ENCODE measurements at places on chromosomes 5 and 9. TPM values are rescaled to one million over a fixed set of nuclear protein-coding genes. Genes with fewer than 3 reads are reported as not detected.

Gene GPR151
- not detected for total RNA-seq

Gene SHISAL2B
- total RNA-seq: not detected

Gene PCDHGC4
- total RNA-seq: 0.49 TPM

Gene ZBTB5
- total RNA-seq: 5.3 TPM

Gene SLC35D2
- 25.5 TPM for total RNA-seq

Gene PCDHA5
- under 0.01 TPM for total RNA-seq

Gene FCN1
- total RNA-seq: not detected

Gene BAAT
- total RNA-seq: under 0.01 TPM

Gene SPATA31C1
- not detected for total RNA-seq

Gene GAPT
- not detected for total RNA-seq

Gene OTP
- total RNA-seq: not detected

Gene F2RL2
- total RNA-seq: 0.16 TPM

Gene RALGPS1
- 0.97 TPM for total RNA-seq

Gene SPEF2
- 0.63 TPM for total RNA-seq

Gene TAF11L5
- not detected for total RNA-seq

Gene SPINK4
- not detected for total RNA-seq

Gene CMBL
- 7.6 TPM for total RNA-seq

Gene DCP2
- total RNA-seq: 42.7 TPM

All from bladder microvascular endothelial cell (primary cell).